ENCODE measurements at places on chromosomes 6 and 20.
A peak's percentile ranks its signal among the peaks of the same experiment; 100 is the strongest.

GRCh38 chr20:49187330-49187850 is 744 bp downstream of the STAU1 start:
- peak; percentile 7 for DNase-seq

DNA sequence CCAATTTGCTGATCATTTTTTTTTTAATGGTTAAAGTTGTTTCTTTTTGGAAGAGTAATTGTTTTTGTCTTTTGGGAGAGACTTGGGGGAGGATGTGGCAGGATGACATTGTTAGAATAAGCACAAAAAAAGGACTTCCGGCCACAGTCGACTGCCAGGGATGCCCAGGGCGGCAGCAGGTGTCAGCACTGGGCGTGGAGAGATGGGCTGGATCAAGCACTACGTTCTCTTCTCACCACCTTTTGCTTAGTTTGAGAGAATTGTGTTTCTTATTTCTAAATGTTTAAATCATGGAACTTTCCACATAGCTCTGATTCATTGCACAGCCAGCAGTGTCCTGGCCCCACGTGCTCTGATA is 104.6 kb upstream of the FRMD1 start:
- no peak for DNase-seq

DNA sequence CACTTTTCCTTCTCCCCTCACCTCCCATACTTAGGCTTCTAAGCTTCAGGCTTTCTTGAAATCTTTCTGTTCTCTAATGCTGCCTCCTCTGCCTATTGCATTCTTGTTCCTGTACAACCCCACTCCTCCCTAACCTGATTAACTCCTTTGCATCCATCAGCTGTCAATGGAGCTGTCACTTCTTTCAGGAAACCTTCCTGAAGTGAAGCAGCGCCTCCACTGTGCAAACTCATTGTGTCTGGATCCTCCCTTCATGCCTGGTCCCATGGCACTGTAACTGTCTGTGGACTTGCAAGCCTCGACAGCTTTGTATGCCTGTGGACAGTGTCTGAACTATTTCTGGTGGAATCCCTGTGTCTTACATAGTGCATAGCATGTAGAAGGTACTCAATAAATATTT is 185.0 kb downstream of the HS3ST5 start:
- DNase-seq: no peak

DNA sequence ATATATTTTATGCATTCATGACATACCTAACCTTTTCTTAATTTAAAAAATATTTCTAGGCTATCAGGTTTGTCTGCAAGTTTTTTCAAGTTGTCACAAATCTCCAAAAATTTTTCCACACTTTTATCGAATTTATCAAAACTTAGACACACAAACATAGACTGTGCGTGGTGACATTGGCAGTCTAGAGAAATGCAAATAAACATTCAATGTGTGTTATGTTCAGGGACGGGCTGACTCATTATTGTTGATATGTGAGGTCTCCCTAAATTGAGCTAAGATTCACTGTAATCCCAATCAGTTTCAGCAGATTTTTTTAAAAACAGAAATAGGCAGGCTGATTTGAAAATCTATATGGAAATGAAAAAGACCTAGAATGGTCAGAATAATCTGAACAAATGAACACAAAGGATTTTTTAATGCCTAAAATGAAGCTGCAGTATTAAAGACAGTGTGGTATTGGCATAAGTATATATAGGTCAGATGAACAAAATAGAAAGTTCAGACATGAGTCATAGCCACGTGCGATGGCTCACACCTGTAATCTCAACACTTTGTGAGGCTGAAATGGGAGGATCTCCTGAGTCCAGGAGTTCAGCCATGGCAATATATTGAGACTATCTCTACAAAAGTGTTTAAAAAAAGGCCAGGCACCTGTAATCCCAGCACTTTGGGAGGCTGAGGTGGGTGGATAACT is 19.2 kb downstream of the BLTP3A start:
- peak; percentile 13 for DNase-seq

DNA sequence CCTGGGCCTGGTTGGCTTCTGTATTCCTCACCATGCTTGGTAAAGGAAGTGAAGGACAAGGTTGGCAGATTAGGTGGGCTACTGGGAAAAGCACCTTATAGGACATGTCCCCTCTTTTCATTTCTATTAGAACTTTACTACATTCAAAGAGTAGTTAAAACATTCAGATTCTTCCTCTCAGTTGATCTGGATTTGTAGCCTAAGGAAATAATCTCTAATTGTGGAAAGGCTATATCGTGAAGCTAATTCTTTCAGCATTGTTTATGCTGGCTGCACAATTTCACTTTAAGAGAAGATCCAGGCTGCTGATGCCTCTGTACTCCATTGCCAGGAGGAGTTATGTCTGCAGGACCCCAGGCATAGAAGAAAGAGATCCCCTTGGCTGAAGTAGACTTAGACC is 58.8 kb downstream of the ARHGAP40 start:
- DNase-seq: no peak
